Central memory CD8-positive, alpha-beta T cell (primary cell): ENCODE measurements at places on chromosomes 16 and 17.

DNA sequence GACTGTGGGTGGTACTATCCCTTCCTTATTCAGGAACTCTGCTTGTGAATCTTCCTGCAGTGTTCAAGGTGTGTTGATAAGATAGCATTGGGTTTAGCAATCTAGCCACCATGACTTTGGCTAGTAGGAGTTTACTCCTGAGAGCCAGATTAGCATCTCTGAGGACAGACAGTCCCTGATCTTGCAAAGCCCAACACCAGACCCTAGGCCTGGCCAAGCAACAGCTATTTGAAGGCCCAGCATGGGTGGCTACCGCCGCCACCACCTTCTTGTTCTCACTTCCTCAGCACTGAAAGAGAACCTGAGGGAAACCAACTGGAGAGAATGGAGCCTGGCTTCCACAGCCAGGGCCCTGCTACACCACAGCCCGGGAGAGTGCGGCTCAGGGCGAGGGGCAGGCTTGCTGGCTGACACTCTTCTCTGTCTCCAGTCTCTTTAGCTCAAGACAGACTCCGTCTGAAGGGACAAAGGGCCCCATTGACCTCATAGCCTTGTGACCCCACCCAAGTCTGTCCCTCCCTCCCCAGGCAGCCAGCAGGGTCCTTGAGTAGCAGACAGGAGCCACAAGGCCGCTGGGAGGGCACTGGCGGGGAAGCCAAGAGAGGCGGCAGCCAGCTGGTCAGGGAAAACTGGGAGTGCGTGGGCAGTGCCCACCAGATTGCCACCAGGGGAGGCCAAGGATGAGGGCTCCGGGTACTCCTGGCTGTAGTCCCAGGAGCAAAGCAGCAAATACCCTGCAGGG lies 10.9 kb upstream of the ARHGAP23 start:
- DNase-seq: no peak
- H3K4me1 ChIP-seq: peaks cover 6% of the 10 kb centered on the region
- no peak overlapping the region for H3K4me3 ChIP-seq
- no peaks in the 10 kb centered on the region for H3K36me3 ChIP-seq
- peaks cover 77% of the 10 kb centered on the region for H3K27me3 ChIP-seq

DNA sequence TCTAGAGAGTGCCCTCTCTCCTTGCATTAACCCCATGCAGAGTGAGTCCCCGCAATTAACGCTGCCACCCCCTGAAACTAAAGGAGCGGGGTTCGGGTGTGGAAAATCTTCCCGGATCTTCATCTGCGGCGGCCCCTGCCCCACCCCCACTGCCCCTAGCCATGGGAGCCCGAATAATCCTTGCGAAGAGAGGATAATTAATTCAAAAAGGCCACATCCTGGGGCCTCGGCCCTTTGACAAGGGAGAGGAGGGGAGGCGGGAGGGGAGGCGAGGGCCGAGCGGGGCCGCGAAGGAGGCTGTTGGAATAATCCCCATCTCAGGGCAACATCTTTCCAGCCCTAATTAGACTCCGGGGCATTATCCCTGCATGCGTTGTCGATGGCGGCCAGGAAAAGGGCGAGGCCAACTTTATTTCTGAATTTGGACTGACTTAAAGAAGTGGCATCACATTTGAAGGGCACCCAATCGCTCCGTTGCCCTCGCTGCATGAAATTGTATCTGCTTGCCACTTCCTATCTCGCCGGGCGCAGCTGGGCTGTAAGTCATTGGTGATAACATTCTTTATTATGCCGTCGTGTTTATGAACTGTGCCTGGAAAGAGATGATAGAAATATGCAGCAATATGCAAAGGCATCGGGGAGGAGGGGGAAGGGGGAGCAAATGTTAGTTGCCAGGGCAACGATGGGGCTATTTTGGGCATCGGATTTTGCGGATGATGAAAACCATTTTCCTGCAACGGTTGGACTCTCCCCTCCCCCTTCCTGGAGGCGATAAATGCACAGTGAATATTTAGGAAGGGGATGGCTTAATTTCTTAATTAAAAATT lies 387.1 kb upstream of the TNRC6C start:
- no peaks in the 10 kb centered on the region for H3K36me3 ChIP-seq
- H3K27ac ChIP-seq: no peak overlapping the region

GRCh38 chr16:69048328-69049120 lies 56.9 kb upstream of the HAS3 start:
- H3K4me3 ChIP-seq: no peak overlapping the region
- H3K36me3 ChIP-seq: peaks cover 3% of the 10 kb centered on the region
- no peaks in the 10 kb centered on the region for H3K4me1 ChIP-seq
- H3K27me3 ChIP-seq: no peaks in the 10 kb centered on the region
- no peak overlapping the region for H3K27ac ChIP-seq
- DNase-seq: no peak

- DNase-seq: no peak
- no peak overlapping the region for H3K27ac ChIP-seq
- H3K4me3 ChIP-seq: no peak overlapping the region
- peaks cover 25% of the 10 kb centered on the region for H3K4me1 ChIP-seq
- H3K36me3 ChIP-seq: peaks cover 2% of the 10 kb centered on the region
Measured at GRCh38 chr17:72976971-72977770, 115.3 kb downstream of the SLC39A11 start.

- no peak overlapping the region for H3K4me3 ChIP-seq
- H3K27me3 ChIP-seq: no peaks in the 10 kb centered on the region
- H3K36me3 ChIP-seq: peaks cover 41% of the 10 kb centered on the region
- H3K4me1 ChIP-seq: peaks cover 50% of the 10 kb centered on the region
Measured at GRCh38 chr16:84761448-84762368, 58.1 kb upstream of the CRISPLD2 start.
